ENCODE measurements at places on chromosomes 3 and 15. TPM values are rescaled to one million over a fixed set of nuclear protein-coding genes. Genes with fewer than 3 reads are reported as not detected.
A peak's percentile ranks its signal among the peaks of the same experiment; 100 is the strongest.

DNA sequence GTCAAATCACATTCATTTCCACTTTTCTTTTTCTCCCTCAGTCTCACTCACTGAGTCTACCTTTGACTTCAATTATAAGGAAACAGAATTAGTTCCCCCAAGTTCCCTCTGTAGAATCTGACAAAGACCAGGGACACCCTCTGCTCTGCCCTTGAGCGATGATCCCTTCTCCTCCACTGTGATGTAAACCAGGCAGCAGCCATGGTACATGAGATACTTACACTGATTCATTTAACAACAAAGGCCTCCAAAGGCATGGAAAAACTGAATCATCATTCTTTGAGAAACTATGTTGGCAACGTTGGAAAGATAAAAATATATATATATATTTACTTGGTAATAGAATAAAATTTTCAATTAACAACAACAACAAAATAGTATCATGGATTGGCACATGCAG lies 84.1 kb downstream of the P3H2 start:
- no peaks in the 10 kb centered on the region for H3K36me3 ChIP-seq
- no peak overlapping the region for H3K4me3 ChIP-seq
- no peak overlapping the region for H3K27ac ChIP-seq
- no peak for DNase-seq
- H3K27me3 ChIP-seq, result no peaks in the 10 kb centered on the region

DNA sequence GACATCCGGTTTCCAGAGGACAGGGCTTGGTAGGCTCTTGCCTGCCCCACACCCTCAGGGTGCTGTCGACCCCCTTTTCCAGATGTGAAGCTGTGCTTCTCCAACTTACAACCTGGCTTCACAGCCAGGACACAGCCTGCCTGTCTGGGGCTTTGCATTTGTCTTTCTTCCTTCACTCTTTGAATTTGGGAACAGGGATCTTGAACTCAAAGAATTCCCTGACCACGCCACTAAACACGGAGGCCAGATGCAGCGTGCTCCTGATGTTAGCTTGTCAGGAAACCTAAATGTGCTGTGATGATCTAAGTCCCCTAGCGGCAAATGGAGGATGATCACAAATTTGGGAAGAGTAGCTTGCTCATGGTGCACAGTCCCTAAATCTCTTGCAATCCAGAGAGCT lies 244.8 kb upstream of the RGMA start:
- H3K4me3 ChIP-seq, result no peak overlapping the region
- H3K36me3 ChIP-seq, result no peaks in the 10 kb centered on the region
- H3K27me3 ChIP-seq, result peaks cover 35% of the 10 kb centered on the region
- DNase-seq, result no peak
- H3K27ac ChIP-seq, result no peak overlapping the region

Gene IL17RE
- 25.5 TPM for total RNA-seq

GRCh38 chr15:64426845-64427465 lies 33.4 kb upstream of the ZNF609 start:
- H3K4me1 ChIP-seq, result peaks cover 6% of the 10 kb centered on the region
- H3K36me3 ChIP-seq, result peaks cover 22% of the 10 kb centered on the region
- no peaks in the 10 kb centered on the region for H3K27me3 ChIP-seq
- no peak overlapping the region for H3K4me3 ChIP-seq

DNA sequence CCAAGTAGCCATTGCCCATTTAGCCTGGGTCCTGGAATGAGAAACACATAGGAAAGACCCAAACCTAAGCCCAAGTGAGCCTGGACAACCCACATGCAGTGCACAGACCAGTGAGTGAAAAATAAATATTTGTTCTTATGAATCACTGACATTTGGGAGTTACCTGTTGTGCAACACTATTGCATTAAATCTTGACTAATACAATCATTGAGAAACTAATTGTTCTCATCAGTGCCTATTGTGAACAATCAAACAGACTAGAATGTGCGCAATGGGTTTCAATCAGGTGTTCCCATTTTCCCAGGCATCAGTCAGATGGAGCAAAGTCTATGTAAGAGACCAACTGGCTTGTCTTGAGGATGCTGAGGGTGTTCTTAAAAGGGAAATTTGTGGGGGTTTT lies 54.7 kb upstream of the CNOT10 start:
- peaks cover 1% of the 10 kb centered on the region for H3K27me3 ChIP-seq
- no peak overlapping the region for H3K4me3 ChIP-seq
- DNase-seq, result peak; percentile 6
- H3K4me1 ChIP-seq, result peaks cover 9% of the 10 kb centered on the region
- H3K27ac ChIP-seq, result no peak overlapping the region

- peaks cover 16% of the 10 kb centered on the region for H3K27me3 ChIP-seq
- no peak overlapping the region for H3K4me3 ChIP-seq
- no peaks in the 10 kb centered on the region for H3K36me3 ChIP-seq
- H3K4me1 ChIP-seq, result no peaks in the 10 kb centered on the region
- no peak for DNase-seq
- H3K27ac ChIP-seq, result no peak overlapping the region
These were observed 33.9 kb downstream of the DOCK3 start for GRCh38 chr3:50708620-50709019.

- no peak overlapping the region for H3K4me3 ChIP-seq
- H3K27ac ChIP-seq, result no peak overlapping the region
- no peaks in the 10 kb centered on the region for H3K4me1 ChIP-seq
These were observed 1560.4 kb downstream of the OTOL1 start for GRCh38 chr3:163056874-163057497.

Data from Calu3 (cell line).